MG63 (cell line): ENCODE measurements at places on chromosomes 3 and 15. TPM values are rescaled to one million over a fixed set of nuclear protein-coding genes. Genes with fewer than 3 reads are reported as not detected.

Gene FBLN2
- 33.6 and 59.9 TPM in 2 replicates for total RNA-seq

Gene NPAP1
- not detected in 2 replicates for total RNA-seq

Gene RTP3
- total RNA-seq = not detected in 2 replicates

Gene SPTSSB
- total RNA-seq = not detected in 2 replicates

Gene TRIM71
- total RNA-seq = not detected in 2 replicates

Gene LRRC49
- 8.3 and 18.1 TPM in 2 replicates for total RNA-seq

Gene GOLGA8S
- total RNA-seq = not detected in 2 replicates

Gene NME9
- total RNA-seq = 3.1 TPM in 1 of 2 replicates, not detected in the other

Gene CLEC3B
- 0.10 and 2.0 TPM in 2 replicates for total RNA-seq

Gene CCDC9B
- 4.0 and 8.2 TPM in 2 replicates for total RNA-seq
